ENCODE measurements at places on chromosomes 13 and 19. TPM values are rescaled to one million over a fixed set of nuclear protein-coding genes. Genes with fewer than 3 reads are reported as not detected.

NLRP7 gene
- total RNA-seq, result not detected

PDX1 gene
- not detected for total RNA-seq

ZNF611 gene
- 11.3 TPM for total RNA-seq

LMO7 gene
- 9.8 TPM for total RNA-seq

ALOX5AP gene
- total RNA-seq, result 2.6 TPM

F7 gene
- not detected for total RNA-seq
